Transverse colon (tissue), 4 donors: ENCODE measurements at places on chromosomes 6 and 20.

- no peak for DNase-seq
These were observed 69.5 kb downstream of the NOL4L start for GRCh38 chr20:32515631-32516101.

DNA sequence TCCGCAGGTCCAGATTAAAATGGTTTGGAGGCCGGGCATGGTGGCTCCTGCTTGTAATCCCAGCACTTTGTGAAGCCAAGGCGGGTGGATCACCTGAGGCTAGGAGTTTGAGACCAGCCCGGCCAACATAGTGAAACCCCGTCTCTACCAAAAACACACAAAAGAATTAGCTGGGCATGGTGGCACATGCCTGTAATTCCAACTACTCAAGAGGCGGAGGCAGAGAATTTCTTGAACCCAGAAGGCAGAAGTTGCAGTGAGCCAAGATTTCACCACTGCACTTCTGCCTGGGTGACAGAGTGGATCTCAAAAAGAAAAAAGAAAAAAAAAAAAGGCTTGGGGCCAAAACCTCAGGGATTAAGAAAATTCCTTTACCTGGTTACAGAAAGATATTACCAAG is 30.5 kb downstream of the C6orf15 start:
- no peak for DNase-seq

DNA sequence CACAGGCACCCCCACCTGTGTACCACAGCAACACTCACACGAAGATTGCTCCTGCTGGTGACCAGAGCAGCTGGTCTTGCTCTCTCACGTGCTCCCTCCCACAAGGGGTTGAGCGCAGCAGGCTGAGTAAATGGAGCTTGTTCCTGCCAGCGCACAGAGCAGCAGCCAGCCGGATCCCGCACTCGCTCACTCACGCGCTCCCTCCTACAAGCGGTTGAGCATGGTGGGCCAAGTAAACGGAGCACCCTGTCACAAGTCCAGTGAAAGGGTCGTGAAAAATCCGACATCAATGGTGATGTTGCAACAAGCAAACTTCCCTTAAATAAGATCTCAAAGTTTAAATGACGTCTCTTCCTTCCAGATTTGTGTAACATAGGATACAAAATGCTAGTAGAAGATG is 313.7 kb downstream of the FOXC1 start:
- no peak for DNase-seq

DNA sequence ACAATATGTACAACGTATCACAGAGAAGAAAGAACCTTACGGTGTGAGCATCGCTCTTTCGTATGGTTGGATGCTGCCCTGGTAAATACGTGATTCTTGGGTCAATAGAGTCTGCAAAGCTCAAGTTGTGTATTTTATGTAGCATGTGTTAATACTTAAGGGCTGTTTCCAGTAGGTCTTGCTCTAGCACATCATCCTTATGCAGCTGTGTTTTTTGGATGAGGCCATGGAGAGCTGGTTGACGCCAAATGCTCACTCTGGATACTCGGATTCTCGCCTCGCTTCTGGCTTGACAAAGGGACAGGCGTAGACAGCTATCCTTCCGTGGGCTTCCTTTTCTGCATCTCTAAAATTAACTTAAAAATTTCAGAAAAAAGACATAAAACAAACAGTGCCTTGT is 38.9 kb downstream of the SNRNP48 start:
- no peak for DNase-seq

DNA sequence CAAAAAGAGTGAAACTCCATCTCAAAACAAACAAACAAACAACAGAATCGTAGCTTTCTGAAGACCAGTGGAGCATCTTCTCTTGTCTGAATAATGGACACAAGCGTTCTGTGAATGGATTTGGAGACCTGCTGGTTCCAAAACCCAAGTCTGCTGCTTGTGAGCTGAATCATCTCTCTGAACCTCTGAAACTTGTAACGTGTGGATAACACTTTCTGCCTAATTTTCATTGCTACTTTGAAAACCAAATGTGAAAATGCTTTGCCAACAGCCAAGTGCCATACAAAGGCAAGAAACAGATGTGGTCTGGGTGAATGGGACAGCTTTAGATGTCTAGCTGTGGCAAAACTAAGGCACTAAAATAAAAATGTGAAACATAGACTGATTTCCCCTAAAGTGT is 44.3 kb downstream of the PHACTR1 start:
- DNase-seq, result no peak

DNA sequence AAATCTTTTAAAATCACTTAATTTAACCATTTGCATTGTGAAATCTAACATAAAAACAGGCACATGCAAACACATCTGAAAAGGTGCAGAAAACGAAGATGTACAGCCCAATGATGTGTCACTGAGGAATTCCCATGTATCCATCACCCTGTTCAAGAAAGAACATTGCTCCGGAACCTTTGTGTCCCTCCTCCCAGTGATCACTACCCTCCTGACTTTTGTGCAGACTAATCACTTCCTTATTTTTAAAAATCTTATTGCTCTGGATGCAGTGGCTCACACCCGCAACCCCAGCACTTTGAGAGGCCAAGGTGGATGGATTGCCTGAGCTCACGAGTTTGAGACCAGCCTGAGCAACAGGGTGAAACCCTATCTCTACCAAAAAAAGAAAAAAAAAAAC is 14.6 kb downstream of the GINS1 start:
- no peak for DNase-seq

DNA sequence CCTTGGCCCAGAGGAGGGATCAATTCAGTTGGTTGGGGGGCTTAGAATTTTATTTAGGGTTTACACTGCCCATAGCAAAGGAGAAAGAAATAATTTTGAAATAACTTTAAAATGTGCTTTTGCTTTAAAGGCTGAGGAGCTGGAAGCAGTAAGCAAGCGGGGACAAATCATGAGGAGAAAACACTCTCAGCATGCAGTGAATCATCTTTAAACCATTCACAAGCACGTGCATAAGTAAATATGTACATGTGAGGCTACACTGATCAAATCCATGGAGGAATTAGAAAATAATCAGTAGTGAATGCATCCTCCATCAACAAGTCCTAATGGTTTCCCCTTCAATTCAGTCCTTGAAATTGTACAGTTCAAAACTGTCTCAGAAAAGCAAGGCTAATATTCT is 181.0 kb downstream of the MTFR2 start:
- no peak for DNase-seq

- no peak for DNase-seq
These were observed 76.4 kb downstream of the TMEM242 start for GRCh38 chr6:157246771-157247484.

GRCh38 chr6:56520218-56520617 is 122.5 kb downstream of the DST start:
- DNase-seq, result no peak

GRCh38 chr6:6750594-6751265 is 162.2 kb downstream of the LY86 start:
- DNase-seq, result no peak

GRCh38 chr20:45044084-45044573 is 56.8 kb downstream of the KCNS1 start:
- peak; percentile 15 for DNase-seq

- no peak for DNase-seq
These were observed 74.4 kb downstream of the GINS1 start for GRCh38 chr20:25481918-25482253.

DNA sequence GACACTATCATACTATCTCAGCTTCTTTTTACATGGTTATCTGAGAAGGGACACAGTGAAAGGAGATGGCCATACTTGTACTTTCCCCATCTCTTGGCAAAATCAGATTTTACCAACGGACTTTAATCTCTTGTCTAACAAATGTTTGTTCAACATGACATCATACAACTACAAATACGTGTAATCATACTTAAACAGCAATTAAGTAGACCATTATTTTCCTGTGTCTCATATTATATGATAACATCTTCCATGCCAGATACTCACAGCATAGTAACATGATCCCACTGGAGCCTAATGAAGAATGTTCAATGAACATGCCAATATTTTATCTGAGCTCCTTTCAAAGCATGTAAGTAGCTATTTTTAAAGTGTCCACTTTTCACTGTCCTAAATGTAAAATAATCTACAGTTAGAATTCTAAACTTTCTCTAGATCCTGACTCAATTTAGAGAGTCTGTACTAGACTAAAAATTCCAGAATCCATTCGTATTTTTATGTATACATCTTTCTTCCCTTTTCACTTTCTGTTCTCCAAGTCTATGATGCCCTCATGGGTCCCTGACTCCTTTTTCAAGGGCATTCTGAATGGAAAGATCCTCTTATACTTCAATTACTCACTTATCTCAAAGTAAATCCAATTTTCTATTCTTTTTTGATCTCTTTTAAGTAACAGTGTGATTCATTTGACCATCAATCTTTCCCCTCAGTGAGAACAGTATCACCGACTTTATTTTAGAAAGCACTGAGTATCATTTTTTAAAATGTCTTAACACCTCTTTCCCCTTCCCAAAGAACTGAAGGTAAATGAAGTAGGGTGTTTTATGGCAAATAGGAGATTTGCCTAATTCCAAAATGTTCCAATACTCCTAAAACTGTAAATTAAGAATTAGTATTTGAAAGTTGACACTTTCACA is 133.5 kb downstream of the CDK19 start:
- DNase-seq, result no peak

GRCh38 chr20:20076297-20077065 is 24.1 kb downstream of the CFAP61 start:
- DNase-seq, result no peak

DNA sequence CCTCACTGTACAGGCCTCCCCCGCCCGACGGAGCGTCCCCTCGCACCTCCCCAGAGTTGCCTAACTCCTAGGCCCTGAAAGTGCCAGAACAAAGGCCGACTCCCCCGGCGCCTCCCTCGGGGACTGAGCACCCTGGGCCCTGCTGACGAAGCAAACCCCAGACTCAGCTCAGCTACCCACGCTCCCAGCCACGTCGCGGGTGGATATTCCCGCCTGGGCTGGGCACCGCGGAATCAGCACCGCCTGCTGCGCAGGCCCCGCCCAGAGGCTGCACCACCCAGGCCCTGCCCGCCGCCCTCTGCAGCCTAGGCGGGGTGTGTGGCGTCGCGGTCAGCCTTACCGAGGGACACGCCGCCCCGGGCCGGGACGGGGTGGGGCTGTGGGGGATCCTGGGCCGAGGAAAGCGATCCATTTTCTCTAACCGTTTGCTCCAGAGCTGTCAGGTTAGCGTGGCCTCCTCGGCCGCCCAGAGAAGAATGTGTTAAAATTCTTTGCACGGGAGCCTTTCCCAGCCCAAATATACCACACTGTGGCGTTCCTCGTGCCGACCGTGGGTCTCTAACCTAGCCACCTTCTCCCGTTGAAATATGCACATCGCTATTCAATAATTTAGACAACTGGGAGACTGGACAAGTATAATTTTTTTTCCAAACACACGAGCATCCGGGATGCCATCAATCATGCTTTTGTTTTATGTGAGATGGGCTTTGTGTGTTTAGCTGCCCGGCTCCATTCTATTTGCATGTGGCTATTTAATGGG is 31.4 kb downstream of the TFAP2A start:
- DNase-seq, result no peak

DNA sequence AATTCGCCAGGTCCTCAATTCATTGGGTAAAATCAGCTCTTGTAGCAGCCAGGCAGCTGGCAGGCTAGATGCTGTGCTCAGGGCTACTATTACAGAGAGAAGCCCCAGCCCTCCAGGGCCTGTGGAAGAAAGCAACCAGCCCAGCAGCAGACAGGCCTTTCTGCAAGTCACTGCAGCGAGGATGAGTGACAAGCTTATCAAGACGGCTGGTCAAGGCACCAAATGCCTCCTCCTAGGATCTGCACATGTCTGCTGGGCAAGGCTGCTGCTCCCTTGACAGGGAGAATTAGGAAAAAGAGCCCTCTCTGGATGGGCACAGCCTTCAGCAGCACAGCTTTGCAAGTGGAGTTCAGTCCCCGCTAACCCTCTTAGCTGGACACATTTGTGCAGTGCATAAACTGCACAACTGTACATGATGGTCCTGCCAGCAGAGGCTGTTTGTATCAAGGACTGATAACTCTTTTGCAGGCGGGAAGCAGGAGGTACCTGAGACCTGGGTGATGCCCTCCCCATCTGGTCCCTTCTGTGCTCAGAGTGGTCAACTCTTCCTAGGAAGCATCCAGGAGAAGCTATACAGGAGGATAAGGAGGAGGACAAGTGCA is 89.9 kb downstream of the CDC5L start:
- DNase-seq, result no peak

- no peak for DNase-seq
These were observed 40.5 kb downstream of the FAM120B start for GRCh38 chr6:170347091-170347490.

GRCh38 chr20:11907621-11908020 is 10.1 kb upstream of the BTBD3 start:
- no peak for DNase-seq

GRCh38 chr6:38483526-38483925 is 156.2 kb downstream of the BTBD9 start:
- no peak for DNase-seq

GRCh38 chr6:112232845-112233256 is 21.5 kb downstream of the LAMA4 start:
- DNase-seq, result no peak

- DNase-seq, result peak; percentile 36
These were observed 150.7 kb downstream of the CD24 start for GRCh38 chr6:106823732-106824351.
